Heart right ventricle (tissue), 16 donors: ENCODE measurements at places on chromosomes 2 and 18. TPM values are rescaled to one million over a fixed set of nuclear protein-coding genes. Genes with fewer than 3 reads are reported as not detected.

Gene HAAO
- 2.8 TPM for total RNA-seq

GRCh38 chr2:160168878-160169277, 31.2 kb downstream of the ITGB6 start:
- DNase-seq = no peak
- no peak overlapping the region for H3K4me3 ChIP-seq
- no peak overlapping the region for H3K27ac ChIP-seq
- no peaks in the 10 kb centered on the region for H3K4me1 ChIP-seq
- H3K27me3 ChIP-seq = no peaks in the 10 kb centered on the region

Gene CRYBA2
- not detected for total RNA-seq

GRCh38 chr2:175275539-175275938, 94.0 kb upstream of the ATP5MC3 start:
- no peaks in the 10 kb centered on the region for H3K36me3 ChIP-seq
- no peak overlapping the region for H3K4me3 ChIP-seq
- H3K27me3 ChIP-seq = no peaks in the 10 kb centered on the region
- H3K27ac ChIP-seq = no peak overlapping the region

DNA sequence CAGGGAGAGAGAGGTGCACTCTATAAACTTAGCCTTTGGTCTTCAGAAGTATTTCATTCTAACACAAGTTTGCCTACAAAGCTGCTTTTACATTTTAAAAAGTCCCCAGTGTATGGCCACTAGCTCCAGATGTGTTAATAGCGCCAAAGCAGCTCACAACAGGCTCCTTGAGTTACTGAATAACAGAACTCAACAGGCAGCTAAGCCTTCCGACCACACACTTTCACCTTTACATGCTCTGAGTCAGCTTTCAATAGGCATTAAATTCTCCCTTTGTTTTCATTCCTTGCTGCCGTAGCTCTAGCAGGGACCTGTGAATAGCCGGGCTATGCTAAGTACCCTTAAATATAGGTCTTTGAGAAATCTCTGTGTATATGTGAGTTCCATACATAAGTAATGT, 262.8 kb upstream of the PARD3B start:
- H3K4me3 ChIP-seq = no peak overlapping the region
- H3K27me3 ChIP-seq = no peaks in the 10 kb centered on the region
- DNase-seq = no peak
- H3K36me3 ChIP-seq = no peaks in the 10 kb centered on the region
- H3K4me1 ChIP-seq = no peaks in the 10 kb centered on the region

Gene YES1
- total RNA-seq = 31.5 TPM

Gene TAF4B
- total RNA-seq = 1.8 TPM

Gene VAMP8
- total RNA-seq = 4.9 TPM

- no peaks in the 10 kb centered on the region for H3K4me1 ChIP-seq
- H3K27me3 ChIP-seq = no peaks in the 10 kb centered on the region
- H3K27ac ChIP-seq = no peak overlapping the region
- no peak for DNase-seq
Observed at GRCh38 chr18:69490072-69490471, 89.4 kb downstream of the DOK6 start.

- H3K27ac ChIP-seq = no peak overlapping the region
- no peaks in the 10 kb centered on the region for H3K36me3 ChIP-seq
- H3K27me3 ChIP-seq = no peaks in the 10 kb centered on the region
- H3K4me1 ChIP-seq = peaks cover 16% of the 10 kb centered on the region
Observed at GRCh38 chr18:12302391-12303147, 5.5 kb upstream of the TUBB6 start.

DNA sequence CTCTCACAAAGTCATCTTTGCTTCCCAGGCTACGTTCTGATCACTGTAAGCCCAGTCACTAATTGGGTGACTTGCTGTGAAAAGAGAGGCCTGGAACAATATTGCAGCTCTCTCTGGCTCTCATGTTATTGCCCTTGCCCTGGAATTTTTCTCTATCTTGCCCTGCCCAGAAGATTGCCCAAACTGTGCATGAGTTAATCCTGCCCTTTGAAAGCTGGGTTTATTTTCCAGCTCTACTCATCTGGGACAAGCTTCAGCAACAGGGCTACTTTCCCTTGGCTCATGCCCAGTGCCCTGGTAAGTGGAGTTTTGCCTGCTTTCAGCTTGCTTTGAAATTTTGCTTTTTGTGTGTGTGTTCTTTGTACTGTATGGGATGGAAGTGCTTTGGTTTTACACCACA, 6.9 kb upstream of the EHBP1 start:
- H3K36me3 ChIP-seq = no peaks in the 10 kb centered on the region
- no peaks in the 10 kb centered on the region for H3K27me3 ChIP-seq
- H3K27ac ChIP-seq = no peak overlapping the region
- no peak for DNase-seq
- H3K4me1 ChIP-seq = no peaks in the 10 kb centered on the region

Gene GAREM2
- total RNA-seq = 0.92 TPM

Gene TRIM54
- total RNA-seq = 236 TPM

GRCh38 chr2:168521053-168521741, 65.1 kb downstream of the CERS6 start:
- DNase-seq = no peak
- no peaks in the 10 kb centered on the region for H3K36me3 ChIP-seq
- peak overlapping the region; percentile 82 for H3K27ac ChIP-seq
- H3K27me3 ChIP-seq = no peaks in the 10 kb centered on the region
- H3K4me3 ChIP-seq = no peak overlapping the region

Gene MORN2
- total RNA-seq = 11.5 TPM

DNA sequence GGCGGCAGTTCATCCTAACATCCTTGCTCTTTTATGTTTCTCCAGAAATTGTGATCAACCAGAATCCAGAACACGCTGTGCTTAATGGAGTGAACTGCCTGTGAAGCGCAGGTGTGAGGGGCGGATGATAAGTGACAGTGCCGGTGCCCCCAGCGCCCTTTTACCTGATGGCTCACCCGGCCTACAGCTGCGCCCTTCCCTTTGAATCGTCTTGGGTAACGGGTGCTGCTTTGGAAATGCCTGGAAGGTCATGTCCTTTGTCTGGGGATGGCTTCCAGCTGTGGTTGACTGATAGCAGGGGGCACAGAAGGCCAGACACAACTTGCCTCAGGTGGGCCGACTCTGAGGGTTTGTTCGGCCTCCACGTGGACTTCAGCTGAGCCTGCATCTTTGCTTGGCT, 119.4 kb downstream of the LPIN1 start:
- H3K36me3 ChIP-seq = no peaks in the 10 kb centered on the region
- no peak for DNase-seq
- H3K4me3 ChIP-seq = no peak overlapping the region
- H3K4me1 ChIP-seq = peaks cover 17% of the 10 kb centered on the region
- H3K27me3 ChIP-seq = no peaks in the 10 kb centered on the region

Gene ATP6V1C2
- total RNA-seq = 0.77 TPM

GRCh38 chr2:28152585-28153280, 239.9 kb upstream of the FOSL2 start:
- no peaks in the 10 kb centered on the region for H3K4me1 ChIP-seq
- H3K4me3 ChIP-seq = no peak overlapping the region
- no peaks in the 10 kb centered on the region for H3K27me3 ChIP-seq

Gene CHRND
- total RNA-seq = 0.57 TPM

DNA sequence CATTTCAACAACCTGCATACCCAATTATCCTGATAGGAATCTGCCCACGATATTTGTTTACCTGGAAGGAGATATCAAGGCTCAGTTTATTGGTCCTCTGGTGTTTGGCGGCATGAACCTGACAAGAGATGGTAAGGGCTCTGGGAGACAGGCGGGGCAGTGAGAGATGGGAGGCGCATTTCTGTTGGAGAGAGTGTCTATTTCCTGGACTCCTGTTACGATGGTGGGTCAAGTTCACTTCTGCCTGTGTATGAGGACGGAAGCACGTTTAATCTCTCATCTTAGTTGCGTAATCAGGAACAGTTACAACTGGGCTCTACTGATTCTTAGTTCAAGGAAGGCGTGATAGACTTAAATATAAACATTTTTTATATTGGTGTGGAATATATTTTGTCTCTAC, 8.9 kb downstream of the PDCL3 start:
- H3K4me3 ChIP-seq = no peak overlapping the region
- H3K36me3 ChIP-seq = no peaks in the 10 kb centered on the region
- no peaks in the 10 kb centered on the region for H3K27me3 ChIP-seq
- H3K4me1 ChIP-seq = no peaks in the 10 kb centered on the region
- no peak for DNase-seq
- no peak overlapping the region for H3K27ac ChIP-seq

GRCh38 chr2:147468963-147469362, 375.9 kb upstream of the ACVR2A start:
- H3K27ac ChIP-seq = no peak overlapping the region
- H3K4me1 ChIP-seq = no peaks in the 10 kb centered on the region
- no peak overlapping the region for H3K4me3 ChIP-seq
- H3K36me3 ChIP-seq = no peaks in the 10 kb centered on the region

GRCh38 chr2:108399479-108399878, 21.7 kb downstream of the SULT1C4 start:
- no peak overlapping the region for H3K4me3 ChIP-seq
- H3K27ac ChIP-seq = no peak overlapping the region
- DNase-seq = no peak
- H3K36me3 ChIP-seq = no peaks in the 10 kb centered on the region
- no peaks in the 10 kb centered on the region for H3K27me3 ChIP-seq
- no peaks in the 10 kb centered on the region for H3K4me1 ChIP-seq

DNA sequence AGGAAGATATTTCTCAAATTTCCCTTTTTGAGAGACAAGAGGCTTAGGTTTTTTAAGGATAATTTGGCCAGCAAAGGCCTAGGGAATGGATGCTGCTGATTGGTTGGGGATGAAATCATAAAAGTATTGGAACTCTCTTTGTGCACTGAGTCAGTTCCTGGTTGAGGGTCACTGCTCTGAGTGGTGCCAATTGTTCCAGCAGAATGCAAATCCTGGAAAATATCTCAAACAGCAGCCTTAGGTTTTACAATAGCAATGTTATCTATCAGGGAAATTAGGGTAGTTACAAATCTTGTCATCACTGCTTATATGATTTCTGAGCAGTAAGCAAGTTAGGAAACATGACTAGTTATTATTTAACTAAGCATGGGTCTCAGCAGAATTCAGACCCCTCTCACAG, 96.2 kb downstream of the RAD51AP2 start:
- no peak for DNase-seq
- no peaks in the 10 kb centered on the region for H3K4me1 ChIP-seq
- H3K27me3 ChIP-seq = no peaks in the 10 kb centered on the region
- H3K36me3 ChIP-seq = no peaks in the 10 kb centered on the region
- no peak overlapping the region for H3K27ac ChIP-seq

GRCh38 chr2:24832521-24832920, 39.3 kb downstream of the CENPO start:
- DNase-seq = no peak
- H3K36me3 ChIP-seq = no peaks in the 10 kb centered on the region
- H3K27me3 ChIP-seq = no peaks in the 10 kb centered on the region
- no peaks in the 10 kb centered on the region for H3K4me1 ChIP-seq
- no peak overlapping the region for H3K4me3 ChIP-seq
- H3K27ac ChIP-seq = no peak overlapping the region

Gene IMP4
- 82.0 TPM for total RNA-seq

Gene LYPD6B
- not detected for total RNA-seq

Gene L3MBTL4
- 0.79 TPM for total RNA-seq

DNA sequence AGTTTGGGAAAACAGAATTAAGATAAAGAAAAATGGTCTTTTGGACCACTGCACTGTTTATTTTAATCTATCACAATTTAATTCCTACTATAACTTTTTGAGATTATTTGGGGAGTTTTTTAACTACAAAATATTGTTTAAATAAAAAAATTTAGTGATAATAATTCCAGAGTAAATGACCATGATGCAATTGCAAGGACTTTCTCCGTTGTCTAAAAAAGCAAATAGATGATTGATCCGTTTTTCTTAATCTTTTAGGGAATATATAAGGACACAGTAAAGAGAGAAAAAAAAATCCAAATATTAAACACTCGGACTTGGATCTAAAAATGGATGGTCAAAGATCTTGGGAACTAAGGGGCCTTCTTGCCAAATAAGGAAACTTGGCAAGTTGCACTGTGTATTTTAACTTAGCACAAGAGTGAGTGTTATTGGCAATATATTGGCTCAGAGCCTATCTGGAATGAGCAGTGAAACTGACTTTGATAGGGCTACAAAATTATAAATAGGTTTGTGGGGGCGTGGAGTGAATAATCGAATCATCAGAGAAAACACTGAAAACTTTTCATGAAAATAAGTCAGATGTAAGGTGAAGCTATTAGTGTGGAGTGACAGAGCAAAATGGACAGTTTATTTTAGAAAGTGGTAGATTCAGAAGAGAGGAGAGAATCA, 2.0 kb downstream of the MAP3K20 start:
- H3K4me3 ChIP-seq = peak overlapping the region; percentile 83
- no peaks in the 10 kb centered on the region for H3K27me3 ChIP-seq
- H3K4me1 ChIP-seq = peaks cover 28% of the 10 kb centered on the region
- no peak for DNase-seq
- H3K36me3 ChIP-seq = no peaks in the 10 kb centered on the region

Gene EPHA4
- 29.7 TPM for total RNA-seq

Gene MYO3B
- 0.06 TPM for total RNA-seq

Gene POTEC
- not detected for total RNA-seq

DNA sequence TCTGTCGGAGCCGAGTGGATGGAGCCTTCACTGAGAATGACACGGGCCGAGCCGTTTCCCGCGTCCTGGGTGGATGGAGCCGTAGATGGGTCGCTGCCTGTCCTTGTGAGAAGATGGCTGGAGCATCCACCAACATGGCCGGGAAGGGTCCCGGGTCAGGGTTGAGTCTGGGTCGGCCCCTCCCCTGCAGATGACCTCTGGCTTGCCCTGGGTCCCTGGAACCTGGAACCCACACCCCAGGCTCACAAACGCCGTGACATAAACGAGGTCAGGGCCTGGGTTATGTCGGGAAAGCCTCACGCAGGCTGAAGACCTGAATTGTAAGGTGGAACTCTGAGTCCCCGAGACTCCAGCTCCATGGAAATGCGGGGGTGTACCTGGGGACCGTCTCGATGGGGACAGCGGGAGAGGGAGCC, 94.9 kb downstream of the NFATC1 start:
- no peak overlapping the region for H3K27ac ChIP-seq
- H3K36me3 ChIP-seq = peaks cover 45% of the 10 kb centered on the region
- H3K27me3 ChIP-seq = no peaks in the 10 kb centered on the region
- H3K4me1 ChIP-seq = peaks cover 3% of the 10 kb centered on the region
- no peak overlapping the region for H3K4me3 ChIP-seq

DNA sequence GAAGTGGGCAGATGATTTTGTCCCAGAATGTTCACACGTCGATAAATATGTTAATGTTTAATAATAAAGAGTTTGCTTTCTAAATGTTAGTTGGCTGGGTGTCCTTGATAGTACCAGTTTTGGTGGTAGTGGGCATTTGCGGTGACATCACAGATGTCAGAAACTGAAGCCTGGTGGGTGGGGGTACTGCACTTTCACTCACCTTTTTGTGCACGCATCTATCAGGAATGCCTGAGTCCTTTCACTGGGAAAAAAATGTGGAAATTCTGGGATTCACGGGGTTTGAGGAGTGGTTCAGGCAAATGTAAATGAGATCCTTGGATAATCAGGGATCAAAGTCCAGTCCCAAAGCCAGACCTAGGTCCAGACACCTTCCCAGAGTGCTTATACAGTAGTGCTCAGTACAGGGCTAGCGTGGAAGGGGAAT, 3.2 kb downstream of the EPAS1 start:
- no peaks in the 10 kb centered on the region for H3K36me3 ChIP-seq
- H3K27me3 ChIP-seq = no peaks in the 10 kb centered on the region
- H3K27ac ChIP-seq = peak overlapping the region; percentile 98
- no peak for DNase-seq

- H3K27me3 ChIP-seq = no peaks in the 10 kb centered on the region
- H3K36me3 ChIP-seq = no peaks in the 10 kb centered on the region
- no peak for DNase-seq
- no peak overlapping the region for H3K4me3 ChIP-seq
Observed at GRCh38 chr2:174779361-174779928, 15.2 kb upstream of the CHRNA1 start.

GRCh38 chr18:40152859-40153258, 1802.2 kb upstream of the PIK3C3 start:
- no peak overlapping the region for H3K4me3 ChIP-seq
- H3K36me3 ChIP-seq = no peaks in the 10 kb centered on the region
- no peak overlapping the region for H3K27ac ChIP-seq
- DNase-seq = no peak
- no peaks in the 10 kb centered on the region for H3K27me3 ChIP-seq
- no peaks in the 10 kb centered on the region for H3K4me1 ChIP-seq

Gene FTCDNL1
- total RNA-seq = 5.3 TPM

Gene DSG2
- total RNA-seq = 36.0 TPM
